ENCODE measurements at places on chromosomes 16 and 17.

- no peak for DNase-seq
Measured at GRCh38 chr16:83470416-83470815, 337.4 kb upstream of the HSBP1 start.

GRCh38 chr17:10757647-10758046, 27.8 kb upstream of the TMEM220 start:
- no peak for DNase-seq

DNA sequence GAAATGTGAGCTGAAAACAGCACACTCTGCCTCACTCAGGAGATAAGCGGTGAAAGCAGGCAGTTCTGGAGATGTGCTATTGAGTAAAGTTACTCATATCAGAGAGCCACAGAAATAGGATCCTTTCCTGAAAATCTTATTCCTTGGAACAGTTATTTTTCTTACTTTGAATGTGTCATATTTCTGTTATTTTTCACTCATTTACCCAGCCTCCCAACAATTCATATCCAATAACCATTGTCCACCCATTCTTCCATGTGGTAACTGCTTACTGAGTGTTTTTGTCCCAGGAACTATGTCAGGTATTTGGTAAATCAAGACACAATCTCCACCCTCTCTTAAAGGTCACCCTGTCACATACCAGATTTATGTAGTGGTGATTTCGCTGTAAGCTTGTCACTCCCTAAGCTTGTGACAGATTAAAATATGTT, 144.9 kb downstream of the PARN start:
- no peak for DNase-seq

DNA sequence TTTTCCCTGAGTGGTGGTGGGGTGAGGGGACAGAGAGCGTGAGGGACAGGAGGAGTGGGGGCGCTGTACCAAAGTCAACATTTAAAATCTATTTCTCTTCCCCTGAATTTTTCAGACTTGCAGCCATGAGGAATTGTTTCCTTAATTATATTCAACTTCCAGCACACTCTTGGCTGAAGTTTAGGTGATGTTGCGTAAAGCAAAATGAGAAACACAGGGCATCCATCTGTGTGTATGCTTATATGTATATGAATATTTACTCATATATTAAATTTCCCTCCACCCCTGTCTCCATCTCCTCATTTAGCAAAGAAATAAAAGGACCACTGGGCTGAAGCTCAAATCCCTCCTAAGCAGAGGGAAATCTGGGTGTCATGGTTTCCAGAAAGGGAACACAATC, 218.1 kb downstream of the XYLT1 start:
- no peak for DNase-seq

GRCh38 chr17:73630965-73631595, 13.2 kb downstream of the SDK2 start:
- DNase-seq: no peak

DNA sequence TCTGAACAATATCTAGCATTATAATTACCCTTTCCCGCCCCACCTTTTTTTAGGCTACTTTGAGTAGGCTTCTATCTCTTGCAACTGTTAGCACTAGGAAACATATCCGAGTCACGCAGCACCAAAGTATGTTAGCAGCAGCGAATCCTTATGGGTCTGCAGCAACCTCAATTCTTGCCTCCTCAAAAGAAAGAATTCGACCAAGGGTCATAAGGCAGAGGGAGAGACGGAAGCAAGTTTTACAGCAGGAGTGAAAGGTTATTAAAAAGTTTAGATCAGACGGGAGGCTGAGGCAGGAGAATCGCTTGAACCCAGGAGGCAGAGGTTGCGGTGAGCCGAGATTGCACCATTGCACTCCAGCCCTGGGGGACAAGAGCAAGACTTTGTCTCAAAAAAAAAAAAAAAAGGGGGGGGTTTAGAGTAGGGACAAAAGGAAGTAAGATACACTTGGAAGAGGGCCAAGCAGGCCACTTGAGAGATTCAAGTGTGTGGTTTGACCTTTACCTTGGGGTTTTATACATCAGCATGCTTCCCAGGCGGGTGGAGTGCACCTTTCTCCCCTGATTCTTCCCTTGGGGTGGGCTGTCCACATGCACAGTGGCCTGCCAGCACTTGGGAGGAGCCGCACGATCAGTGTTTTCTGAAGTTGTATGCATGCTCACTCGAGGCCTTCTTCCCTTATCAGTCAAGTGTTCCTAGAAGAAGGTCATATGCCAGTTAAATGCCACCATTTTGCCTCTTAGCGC, 67.7 kb downstream of the HLF start:
- no peak for DNase-seq

DNA sequence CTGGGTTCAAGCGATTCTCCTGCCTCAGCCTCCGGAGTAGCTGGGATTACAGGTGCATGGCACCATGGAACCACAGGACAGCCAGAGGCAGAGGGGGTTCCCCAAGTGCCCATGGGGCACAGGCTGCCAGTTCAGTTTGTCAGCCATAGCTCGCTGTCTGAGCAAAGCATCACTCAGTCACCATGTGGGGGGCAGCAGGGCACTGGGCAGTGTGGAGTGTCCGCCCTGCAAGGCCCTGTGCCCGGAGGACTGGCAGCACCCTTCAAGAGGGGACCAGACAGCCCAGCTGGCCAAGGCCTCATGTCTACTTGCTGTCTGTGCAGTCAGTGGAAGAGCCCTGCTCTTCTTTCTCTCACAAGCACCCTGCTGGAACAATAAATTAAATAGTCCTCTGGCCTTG, 6.4 kb downstream of the ALYREF start:
- no peak for DNase-seq

GRCh38 chr16:58578642-58579041, 51.0 kb downstream of the CNOT1 start:
- no peak for DNase-seq

GRCh38 chr17:7558544-7559319, at the start of gene TNFSF13:
Gene TNFSF13 (plus strand): TSS chr17:7558750. CDS start chr17:7559040, 290 bp downstream.
- DNase-seq: no peak

DNA sequence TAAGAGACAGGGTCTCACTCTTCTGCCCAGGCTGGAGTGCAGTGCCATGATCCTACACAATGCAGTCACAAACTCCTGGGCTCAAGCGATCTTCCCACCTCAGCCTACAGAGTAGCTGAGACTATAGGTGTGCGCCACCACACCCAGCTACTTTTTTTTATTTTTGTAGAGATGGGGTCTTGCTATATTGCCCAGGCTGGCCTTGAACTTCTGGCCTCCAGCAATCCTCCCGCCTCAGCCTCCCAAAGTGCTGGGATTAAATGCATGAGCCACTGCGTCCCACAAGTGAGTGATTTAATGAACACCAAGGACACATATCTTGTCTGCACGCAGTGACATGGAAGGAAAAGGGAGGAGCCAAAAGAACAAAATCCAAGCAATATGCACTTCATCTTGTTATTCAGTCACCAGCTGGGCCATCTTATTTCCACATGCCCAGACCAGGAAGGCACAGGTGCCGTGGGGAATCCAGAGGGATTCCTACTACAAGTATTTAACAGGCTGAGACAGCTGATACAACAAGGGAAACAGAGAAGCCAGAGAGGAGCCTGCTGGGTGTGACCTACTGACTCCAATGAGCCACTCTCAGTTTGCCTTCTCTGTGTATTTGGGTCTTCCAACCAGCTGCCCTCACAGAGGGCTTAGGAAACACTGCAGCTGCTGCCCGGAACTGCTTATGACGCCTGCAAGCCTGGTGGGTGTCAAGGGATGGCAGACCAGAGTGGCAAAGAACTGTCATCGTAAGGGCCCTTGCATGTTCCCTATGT, 17.0 kb downstream of the LSM12 start:
- DNase-seq: no peak

GRCh38 chr17:31537565-31538011, 146.1 kb downstream of the RAB11FIP4 start:
- DNase-seq: no peak

DNA sequence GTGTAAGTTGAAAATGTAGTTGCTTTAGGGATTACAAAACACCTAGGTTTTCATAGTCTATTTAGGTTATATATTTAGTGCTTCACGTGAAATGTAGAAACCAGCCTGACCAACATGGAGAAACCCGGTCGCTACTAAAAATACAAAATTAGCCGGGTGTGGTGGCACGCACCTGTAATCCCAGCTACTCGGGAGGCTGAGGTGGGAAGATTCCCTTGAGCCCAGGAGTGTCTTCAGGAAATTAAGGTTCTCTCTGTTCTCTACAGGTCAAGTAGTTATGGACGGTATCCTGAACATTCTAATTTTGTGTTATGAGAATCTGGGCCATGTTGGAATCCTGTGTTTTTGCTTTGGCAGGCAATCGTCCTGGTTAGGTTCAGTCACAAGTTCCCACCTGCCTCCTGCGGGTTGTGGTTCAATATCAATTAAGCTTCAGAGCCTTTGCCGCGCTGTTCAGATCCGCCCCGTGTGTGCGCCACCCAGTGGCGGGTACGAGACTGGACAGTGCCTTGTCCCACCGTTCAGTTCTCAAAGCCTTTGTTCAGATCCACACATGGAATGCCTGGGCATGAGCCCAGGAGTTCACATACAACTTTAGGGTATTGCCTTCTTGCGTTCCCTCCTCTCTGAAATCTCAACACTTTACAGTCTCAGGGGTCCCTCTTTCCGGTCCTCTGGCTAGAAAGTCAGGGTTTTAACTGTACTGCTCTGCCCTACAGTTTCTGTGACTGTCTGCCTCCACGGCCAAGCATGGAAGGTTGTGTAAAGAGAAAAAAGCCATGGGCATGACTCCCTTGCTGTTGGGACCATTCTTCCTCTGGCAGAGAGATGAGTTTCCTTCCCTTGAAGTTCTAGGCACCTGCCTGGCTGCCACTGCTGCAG, 41.7 kb downstream of the HEATR6 start:
- peak; percentile 94 for DNase-seq

- peak; percentile 95 for DNase-seq
Measured at GRCh38 chr17:28661635-28662526, at the start of the genes SDF2 and SUPT6H. Gene SDF2 (minus strand): TSS chr17:28661906. CDS start chr17:28661876, 30 bp downstream. Gene SUPT6H (plus strand): TSS chr17:28662205. CDS start chr17:28673402, 11,197 bp downstream.

- no peak for DNase-seq
Measured at GRCh38 chr17:70588003-70588402, 418.7 kb downstream of the KCNJ2 start.

Measured in posterior cingulate gyrus (tissue), 11 donors.